ENCODE measurements at places on chromosomes 2 and 18.

- no peak for DNase-seq
Measured at GRCh38 chr18:75114231-75114764, 94.6 kb downstream of the PTGR3 start.

DNA sequence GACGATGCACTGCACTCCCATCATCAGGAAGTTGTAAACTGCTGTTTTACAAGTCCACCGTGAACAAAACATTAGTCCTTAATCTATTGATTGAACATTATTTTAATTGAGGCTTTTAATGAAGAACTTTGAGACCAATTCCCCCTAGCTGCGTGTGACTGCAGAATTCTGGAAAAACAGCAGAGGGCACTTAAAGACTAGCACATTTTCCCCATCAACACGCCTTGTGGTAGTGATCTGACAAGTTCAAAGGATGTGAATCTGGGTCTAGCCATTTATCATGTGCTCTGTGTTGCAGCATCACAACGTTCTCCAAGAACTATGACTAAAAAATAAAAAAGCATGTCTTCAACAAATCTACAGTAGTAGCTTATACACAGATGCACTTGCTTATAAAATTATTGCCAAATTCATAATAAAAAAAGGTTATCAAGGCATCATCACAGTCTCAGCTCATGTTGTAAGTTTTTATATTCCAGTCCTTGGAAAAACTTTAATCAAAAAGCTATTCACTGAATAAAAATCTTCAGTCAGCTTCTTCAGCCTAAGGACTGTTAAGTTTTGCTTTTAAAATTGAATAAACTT lies 35.8 kb downstream of the SKOR2 start:
- DNase-seq, result no peak

DNA sequence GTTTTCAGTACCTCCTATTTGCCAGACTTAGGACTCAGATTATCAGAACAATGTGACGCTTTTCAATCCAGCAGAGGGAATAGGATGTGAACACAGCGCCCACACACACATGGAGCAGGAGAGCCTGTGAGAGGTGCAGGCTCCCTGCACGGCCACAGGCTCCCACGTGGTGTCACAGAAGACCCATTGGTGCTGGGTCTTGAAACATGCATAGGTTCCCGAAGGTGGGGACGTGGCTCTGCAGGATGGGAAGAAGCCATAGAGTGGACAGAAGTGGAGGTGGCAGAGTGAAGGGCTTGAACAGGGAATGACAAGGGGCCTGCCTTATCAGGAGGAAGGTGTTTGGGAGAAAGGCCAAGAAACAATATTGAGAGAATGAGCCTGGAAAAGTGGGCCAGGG lies 78.5 kb upstream of the BCL2L11 start:
- no peak for DNase-seq

DNA sequence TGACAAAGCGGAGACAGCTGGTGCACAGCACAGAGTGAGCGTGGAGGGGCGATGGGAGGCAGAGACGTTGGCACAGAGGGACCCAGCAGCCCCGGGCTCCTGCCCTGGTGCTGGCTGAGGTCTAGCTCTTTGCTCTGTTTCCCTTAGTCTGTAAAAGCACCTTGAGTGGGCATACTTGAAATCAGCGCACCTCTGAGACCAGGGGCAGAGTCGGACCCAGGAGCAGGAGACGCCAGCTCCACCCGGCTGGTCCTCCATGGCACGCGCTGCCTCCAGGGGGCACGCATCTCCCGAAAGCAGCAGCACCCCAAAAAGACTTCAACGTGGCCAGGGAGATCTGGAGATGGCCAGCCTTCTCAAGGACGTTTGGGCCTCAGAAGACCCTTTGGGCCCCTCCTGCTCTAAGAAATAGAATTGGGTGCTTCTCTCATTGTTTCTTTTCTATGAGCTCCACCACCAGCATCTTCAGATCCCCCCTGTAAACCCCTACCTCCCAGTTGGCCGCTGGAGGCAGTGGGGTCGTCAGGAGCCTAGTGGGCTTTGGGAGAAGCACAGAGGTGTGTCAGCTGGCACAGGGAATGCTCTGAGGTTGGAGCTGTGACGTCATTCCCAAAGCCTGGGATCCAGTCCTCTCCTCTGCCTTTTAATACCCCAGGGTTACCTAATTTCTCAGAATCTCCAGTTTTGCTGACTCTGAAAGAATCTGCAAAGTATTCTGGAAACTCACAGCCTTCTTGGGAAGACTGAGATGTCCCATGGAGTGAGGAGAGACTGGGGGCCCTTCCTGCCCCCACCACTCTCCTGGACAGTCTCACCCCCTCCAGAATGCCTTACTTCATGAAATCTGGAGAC lies 58.9 kb downstream of the CIB4 start:
- no peak for DNase-seq

GRCh38 chr2:101027852-101028251 lies 25.8 kb downstream of the RPL31 start:
- no peak for DNase-seq

DNA sequence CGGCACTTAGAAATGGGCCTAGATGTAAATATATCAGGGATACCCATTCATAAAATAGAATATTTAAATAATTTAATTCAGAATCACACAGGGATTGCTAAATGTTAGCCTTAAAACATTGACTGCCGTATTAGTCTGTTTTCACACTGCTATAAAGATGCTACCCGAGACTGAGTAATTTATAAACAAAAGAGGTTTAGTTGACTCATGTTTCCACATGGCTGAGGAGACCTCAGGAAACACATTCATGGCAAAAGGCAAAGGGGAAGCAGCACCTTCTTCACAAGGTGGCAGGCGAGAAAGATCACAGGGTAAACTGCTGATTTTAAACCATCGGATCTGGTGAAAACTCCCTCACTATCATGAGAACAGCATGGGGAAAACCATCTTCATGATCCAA lies 223.6 kb upstream of the GULP1 start:
- DNase-seq, result no peak

- DNase-seq, result no peak
Measured at GRCh38 chr2:110816404-110817365, 84.3 kb downstream of the ACOXL start.

- no peak for DNase-seq
Measured at GRCh38 chr18:1663879-1664705, 759.4 kb downstream of the ADCYAP1 start.

- no peak for DNase-seq
Measured at GRCh38 chr2:11865805-11866204, 119.4 kb downstream of the LPIN1 start.
